ENCODE measurements at places on chromosomes 6 and 20.

DNA sequence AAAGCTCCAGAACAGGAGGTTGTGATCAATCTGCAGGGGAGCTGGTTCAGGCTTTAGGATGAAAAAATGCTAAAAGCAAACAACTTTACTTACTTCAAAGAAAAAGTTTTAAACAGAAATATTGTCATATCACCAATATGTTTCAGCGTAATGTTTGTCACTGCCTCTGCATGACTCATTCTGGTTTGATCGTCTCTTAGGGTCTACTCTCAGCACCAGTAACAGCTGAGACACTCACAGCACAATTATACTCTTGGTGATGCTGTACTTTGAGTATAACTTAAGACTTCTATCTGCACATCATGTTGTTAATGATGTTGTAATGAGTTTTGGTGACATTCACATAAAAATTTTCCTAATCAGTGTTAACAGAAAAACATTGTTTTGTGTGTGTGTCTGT lies 665.4 kb downstream of the EPM2A start:
- DNase-seq: peak; percentile 53

DNA sequence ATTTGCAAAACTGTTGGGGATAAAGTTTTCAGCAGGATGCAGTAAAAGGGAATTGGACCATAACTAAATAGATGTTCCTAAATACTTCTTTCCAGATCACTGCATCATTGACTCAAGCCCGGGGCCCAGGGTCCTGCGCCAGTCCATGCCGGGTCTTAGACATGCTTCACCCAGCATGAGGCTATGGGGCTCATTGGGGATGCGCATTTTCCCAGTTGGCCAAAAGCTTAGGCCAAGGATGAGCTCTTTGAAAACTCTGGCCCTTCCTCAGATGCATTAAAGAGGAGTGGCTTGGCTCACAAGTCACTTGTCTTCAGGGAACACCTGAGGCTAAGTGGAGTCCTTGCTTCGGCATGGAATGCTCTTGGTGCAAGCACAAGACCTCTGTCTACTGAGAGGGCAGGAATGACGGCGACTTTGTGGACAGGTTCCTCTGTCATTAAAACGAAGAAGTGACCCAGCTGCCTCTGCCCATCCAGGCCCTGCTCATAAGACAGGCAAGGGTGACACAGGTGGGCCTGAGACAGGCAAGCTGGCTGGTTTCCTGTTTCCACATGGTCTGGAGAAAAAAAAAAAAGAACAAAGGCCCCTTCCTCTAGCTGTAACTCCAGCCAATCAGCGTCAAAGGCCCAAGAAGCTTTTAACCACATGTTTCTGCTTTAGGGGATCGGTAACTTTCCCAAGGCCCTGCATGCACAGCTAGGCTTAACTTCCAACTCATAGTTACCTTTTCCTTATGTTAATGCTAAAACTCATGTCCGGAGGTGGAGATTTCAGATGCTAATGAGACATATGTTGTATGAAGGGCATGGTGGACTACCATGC lies 81.4 kb upstream of the CDH4 start:
- no peak for DNase-seq

- no peak for DNase-seq
Observed at GRCh38 chr6:4434655-4435054, 299.3 kb upstream of the ECI2 start.

- DNase-seq: no peak
Observed at GRCh38 chr6:10687582-10687981, 6.8 kb downstream of the C6orf52 start.

DNA sequence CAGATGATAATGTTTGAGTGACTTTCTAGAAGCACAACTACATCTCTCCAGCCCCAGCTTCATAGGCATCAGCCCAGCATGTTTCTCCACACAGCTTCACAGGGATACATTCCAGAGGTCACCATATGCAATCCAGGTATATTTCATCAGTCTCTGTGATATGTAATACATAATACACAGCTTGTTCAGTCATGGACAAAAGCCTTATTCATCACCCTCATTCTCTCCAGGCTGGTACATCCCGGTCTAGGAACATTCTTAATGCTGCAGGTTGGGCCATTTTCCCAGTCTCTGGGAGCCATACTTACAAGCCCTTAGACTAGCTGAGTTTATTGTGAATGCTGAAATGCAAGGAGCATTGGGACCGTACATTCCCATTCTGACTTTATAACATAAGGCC lies 169.4 kb downstream of the TMEM200A start:
- DNase-seq: no peak

GRCh38 chr6:5840734-5841390 lies 165.9 kb downstream of the NRN1 start:
- no peak for DNase-seq

DNA sequence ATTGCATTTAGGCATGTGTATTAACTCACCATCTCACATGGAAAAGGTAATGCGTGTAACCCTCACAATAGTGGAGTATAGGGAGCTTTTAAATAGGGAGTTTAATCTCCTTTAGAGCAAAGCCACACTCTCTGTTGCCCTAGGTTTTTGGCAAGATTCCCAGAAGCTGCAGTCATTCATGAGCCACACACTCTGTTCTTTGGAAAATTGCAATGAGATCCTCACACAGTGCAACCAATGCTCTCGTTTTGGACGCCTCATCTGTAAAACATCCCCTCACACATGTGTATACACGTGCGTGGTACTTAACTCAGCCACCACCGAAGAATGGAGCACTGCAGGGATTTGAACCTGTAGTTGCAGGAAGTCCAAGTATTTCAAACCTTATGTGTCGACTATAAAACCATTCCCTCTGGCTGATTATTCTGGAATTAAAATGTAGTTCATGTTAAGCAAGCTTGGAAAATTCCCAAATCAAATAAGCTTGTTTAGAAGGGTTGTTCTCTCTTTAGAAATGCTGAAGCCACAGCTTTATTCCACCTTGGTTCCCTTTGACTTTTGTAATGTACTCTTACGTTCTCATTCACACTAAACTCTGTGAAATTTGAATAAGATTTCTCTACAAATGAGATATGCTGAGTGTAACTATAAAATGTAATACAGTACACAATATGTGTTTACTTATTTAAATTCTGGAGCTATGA lies 489.8 kb upstream of the MANEA start:
- DNase-seq: peak; percentile 1

- no peak for DNase-seq
Observed at GRCh38 chr6:16654701-16655100, 106.6 kb downstream of the ATXN1 start.

- no peak for DNase-seq
Observed at GRCh38 chr6:151399679-151400078, 8.3 kb upstream of the ZBTB2 start.

DNA sequence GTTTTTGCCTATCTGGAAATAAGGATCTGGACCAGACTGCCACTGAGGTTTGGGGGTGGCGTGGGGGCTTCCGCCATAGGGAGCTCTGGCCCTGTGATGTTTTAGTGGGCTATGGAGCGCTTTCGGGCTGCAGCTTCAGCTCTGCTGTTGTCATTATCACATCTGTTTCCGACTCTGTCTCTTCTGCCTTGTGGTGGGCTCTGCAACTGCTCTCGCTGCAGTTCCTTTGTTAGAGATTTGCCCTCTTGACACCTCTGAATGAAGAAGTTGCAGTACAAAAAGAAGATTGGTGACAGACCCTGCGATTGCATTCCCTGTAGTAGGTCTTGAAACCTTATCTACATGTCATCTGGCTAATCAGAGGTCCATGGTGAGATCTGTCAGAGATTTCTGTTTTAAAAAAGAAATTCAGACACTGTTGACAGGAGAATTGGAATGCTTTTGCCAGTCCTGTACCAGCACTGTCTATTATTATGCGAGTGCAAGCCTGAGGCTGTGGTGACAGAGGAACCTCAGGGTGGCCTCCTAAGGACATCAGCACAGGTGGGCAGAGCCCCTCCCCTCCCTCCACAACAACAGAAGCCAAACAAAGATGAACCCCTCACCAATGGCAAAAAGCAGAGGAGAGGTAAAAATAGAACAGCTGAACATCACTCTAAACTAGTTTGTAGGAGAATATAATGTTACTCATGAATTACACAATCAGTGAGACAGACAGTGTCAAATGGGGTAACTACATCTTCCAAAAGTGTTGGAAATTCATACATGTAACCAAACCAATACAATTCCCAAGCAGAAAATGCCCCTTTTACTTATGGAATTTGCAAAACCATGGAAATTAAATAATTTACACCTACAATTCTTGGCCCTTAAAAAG lies 63.5 kb upstream of the DEFB112 start:
- no peak for DNase-seq

DNA sequence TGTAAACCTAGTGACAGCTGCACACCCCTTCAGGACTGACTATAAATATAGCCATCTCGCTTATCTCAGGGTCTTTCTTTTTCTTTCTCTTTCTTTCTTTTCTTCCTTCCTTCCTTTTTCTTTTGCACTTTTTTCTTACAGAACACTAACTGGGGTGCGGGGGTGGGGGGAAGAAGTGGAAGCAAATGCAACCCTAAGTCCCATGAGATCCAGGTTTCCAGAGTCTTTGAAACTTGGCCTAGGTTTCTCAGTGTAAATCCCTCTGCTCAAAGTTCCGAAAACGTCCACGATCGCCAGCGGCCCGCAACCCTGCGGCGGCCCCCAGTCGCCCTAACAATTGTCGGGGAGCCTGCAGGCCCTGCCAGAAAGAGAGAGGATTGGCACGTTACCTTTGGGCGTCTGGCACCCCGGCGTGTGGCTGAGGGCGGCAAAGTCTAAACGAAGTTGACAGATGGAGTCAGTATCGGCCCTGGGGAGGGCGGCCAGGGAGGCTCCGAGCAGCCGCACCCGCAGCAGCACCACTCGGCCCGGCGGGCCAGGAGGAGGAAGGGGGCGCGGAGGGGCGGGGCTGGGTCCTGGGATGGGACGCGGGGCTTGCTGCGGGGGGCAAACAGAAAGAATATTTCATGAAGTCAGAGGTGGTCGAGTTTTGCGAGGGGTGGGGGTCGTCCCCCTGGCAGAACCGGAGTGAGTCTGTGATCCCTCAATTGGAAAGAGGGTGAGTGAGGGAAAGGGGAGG lies 577 bp upstream of the FOXF2 start:
- no peak for DNase-seq

DNA sequence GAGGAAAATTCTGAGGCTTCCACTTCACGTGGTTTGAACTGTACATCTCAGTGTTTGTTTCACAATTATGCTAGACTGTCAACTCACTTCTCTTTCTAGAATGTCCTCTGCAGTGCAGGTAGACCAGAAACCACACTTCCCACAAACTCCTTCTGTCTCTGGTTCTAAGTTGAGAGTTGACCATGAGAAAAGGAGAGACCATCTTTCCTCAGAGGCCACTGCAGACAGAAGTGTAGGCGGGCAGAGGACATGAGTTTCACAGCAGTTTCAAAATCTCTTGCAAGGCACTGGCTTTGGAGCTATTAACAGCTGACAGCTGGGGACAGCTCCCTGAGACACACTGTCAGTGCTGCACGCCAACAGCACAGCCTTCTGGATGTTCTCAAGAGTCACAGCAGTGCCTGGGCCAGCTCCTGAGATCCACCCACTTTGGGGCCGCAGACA lies 55.4 kb upstream of the MOXD1 start:
- DNase-seq: peak; percentile 23

DNA sequence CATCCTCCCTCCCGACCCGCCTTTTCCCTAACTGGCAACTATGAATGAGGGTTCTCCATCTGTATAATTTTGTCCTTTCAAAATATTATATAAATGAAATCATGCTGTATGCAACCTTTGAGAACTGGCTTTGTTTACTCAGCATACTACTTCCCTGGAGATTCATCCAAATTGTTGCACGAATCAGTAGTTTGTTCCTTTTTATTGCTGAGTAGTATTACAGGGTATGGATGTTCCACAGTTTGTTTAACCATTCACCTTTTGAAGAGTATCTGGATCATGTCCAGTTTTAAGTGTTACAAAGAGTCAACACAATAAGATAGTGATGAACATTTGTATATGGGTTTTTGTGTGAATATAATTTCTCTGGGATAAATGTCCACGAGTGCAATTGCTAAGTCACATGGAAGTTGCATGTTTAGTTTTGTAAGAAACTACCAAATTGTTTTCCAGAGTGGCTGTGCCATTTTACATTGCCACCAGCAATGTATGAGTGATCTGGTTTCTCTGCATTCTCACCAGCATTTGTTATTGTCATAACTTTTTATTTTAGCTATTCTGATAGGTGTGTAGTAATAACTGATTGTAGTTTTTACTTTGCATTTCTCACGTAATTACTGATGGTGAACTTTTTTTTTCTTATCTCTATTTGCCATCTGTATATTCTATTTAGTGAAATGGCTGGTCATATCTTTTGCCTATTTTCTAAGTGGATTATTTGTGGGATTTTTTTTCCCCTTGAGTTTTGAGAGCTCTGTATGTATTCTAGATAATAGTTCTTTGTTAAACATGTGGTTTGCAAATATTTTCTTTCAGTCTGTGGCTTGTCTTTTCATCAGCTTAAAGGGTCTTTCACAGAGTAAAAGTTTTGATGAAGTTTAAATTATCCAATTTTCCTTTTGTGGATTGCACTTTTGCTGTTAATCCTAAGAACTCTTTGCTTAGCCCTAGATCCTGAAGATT lies 14.4 kb upstream of the RNF24 start:
- no peak for DNase-seq

DNA sequence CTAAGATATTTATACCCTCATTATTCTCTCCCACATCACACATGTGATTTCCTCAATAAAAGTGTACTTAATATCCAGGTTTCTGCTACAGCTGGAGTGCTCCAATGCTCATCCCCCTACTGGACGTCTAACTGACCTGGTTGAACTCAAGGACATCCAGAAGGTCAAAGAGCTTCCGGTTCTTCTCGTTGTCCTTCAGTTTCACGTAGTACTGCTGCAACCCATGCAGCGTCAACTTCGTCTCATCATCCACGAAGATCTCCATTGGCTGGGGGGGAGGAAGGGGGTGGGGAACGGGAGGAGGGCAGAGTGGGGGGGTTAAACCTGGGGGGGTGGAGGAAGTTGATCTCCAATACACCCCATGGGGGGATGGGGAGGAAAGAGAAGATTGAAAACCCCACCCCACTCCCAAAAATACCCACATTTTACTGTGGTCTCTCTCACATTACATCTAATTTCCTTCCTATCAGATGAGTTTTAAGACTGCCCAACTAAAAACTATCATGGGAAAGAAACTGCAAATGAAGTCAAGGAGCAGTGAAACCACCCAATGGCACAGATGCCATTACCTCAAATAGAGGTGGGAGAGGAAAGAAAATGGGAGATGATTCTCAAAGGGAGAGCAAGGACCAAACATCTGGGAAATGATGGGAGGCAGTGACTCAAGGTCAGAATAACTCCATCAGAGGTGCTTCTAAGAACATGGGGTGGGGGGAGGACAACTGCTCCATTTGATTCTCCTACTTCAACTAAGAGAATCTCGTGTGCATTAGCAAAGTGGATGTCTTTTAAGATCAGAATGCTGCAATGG lies 4.1 kb downstream of the MCCD1 start:
- no peak for DNase-seq

- DNase-seq: no peak
Observed at GRCh38 chr6:88865275-88865674, 98.1 kb downstream of the RNGTT start.

DNA sequence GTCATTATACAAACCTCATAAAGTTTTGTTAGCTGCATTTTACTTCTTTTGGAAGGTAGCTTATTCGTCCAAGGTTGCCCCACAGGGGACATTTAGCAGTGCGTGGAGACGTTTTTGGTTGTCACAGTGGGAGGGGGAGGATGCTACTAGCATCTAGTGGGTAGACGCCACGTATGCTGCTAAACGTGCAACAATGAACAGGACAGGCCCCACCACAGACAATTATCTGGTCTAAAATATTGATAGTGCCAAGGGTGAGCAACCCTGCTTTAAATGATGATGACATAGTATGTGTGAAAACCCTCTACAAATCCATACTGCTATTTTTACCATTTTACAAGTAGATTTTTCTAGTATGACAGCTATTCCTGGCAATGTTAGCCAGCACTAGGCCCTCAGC lies 13.9 kb upstream of the GCNT2 start:
- DNase-seq: no peak

GRCh38 chr6:82015526-82015925 lies 232.0 kb downstream of the IBTK start:
- no peak for DNase-seq

All from EH (cell line).